Right renal pelvis (tissue), 4 donors: ENCODE measurements at places on chromosomes 6 and 20.

- no peak for DNase-seq
Observed at GRCh38 chr6:81876971-81877370, 124.5 kb upstream of the TENT5A start.

DNA sequence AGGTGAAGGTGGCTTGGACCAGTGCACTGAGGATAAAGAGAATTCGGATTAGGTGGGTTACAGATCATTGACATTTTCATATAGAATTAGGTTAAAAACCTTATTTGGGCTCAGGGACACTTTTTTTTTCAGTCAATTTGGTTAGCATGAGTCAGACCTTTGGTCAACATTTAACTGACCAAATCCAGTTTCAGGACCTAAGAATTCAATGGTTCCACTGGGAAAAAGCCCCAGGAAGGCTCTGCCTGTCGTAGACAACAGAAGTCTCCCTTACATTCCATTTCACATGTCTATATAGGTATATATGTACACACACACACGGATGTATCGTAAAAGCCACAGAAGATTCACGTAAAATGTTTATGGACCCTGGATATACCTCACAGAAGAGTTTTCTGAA is 184.2 kb upstream of the RREB1 start:
- DNase-seq, result no peak

GRCh38 chr6:102204351-102204750 is 810.8 kb downstream of the GRIK2 start:
- DNase-seq, result no peak

DNA sequence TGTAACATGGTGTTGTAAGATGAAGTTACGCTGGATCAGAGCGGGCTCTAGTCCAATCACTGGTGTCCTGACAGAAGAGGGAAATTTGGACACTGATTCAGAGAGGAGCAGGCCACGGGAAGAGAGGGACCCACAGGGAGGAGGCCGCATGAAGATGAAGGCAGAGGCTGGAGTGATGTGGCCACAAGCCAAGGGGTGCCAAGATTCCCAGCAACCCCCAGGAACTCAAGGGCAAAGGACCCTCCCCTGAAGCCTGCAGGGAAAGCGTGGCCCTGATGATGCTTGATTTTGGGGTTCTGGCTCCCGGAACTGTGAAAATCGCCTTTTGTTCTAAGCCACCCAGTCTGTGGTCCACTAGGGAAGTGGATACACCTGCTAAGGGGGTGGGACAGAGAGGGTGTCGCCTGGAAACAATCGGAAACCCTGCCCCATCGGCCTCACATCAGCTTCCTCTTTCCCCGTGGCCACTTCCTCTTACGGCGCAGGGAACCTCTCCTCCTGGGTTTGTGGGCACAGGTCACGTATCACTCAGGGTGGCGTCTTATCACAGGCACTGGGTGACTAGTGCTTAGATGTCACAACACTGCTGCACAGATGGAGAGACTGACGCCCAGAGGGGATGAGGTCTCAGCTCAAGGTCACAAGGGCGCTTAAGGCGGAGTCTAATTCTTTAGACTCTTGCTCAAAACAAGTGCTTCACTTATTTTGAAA is 58.0 kb downstream of the SULF2 start:
- DNase-seq, result no peak

- DNase-seq, result no peak
Observed at GRCh38 chr20:43832096-43832816, 82.4 kb upstream of the TOX2 start.
